Fibroblast of pulmonary artery (primary cell): ENCODE measurements at places on chromosomes 7 and 10.

DNA sequence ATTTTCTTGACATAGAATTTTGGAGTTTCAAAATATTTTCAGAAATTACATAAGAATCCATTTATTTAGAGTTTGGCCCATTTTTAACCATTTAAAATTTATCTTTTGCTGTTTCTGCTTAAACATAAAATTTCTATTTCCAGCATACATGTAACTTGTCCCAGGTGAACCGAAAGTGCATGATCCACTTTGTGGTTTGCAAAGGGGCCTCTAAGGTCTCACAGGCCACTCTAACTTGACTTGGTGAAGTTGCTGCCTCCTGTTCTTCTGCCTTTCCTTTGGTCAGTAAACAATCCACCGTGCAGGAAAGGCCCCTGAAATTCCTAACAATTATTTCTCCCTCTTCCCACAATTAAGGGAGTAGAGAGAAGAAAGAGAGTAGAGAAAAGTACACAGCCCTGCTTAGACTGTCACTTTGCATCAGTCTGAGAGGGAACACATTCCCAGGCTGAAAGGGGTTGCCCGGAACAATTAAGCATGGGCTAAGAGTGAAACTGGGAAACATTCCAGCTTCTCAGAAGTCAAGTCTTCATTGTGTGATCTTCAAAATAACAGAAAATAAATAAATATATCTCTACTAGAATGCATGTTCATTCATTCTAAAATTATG, 79.5 kb upstream of the SEMA3A start:
- DNase-seq: peak; percentile 17

DNA sequence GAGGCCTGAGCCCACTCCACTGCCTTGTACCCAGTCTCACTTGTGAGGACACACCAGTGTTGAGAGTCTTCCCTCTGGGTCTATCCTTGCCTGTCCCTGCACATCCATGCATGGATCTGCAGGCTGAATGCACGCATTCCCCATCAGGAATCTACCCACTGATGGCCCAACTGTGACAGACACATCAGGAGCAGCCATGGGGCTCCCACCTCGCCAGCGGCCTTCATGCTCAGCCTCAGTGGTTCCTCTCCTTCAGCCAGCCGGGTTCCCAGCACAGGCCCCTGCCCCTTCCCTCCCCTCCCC, 21.3 kb downstream of the ANTXRL start:
- DNase-seq: no peak

- DNase-seq: no peak
Measured at GRCh38 chr7:69190025-69190424, 408.2 kb upstream of the AUTS2 start.

DNA sequence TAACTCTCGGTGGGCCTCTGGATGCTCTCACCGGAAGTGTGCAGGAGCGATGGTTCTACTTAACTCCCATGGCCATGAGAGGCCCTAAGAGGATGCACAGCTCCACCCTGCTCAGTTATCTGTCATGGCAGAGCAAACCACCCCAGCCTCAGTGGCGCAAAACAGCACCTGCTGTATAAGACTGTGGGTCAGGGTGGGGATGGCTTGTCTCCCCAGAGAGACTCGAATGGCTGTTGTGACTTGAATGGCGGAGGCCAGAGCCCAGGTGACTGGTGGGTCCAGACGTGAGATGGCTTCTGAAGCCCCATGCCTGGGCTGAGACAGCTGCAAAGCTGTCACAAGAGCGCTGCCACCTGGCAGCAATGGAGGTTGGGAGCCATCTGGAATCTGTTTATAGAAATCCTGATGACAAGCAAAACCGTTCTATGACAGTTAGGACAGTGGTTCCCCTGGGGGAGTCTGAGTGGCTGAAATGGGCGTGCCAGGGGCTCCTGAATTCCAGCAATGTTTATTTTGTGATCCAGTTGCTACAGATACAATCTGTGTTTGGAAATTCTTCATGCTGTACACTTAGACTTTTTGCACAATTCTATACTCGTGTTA, 490.5 kb downstream of the TCERG1L start:
- no peak for DNase-seq

DNA sequence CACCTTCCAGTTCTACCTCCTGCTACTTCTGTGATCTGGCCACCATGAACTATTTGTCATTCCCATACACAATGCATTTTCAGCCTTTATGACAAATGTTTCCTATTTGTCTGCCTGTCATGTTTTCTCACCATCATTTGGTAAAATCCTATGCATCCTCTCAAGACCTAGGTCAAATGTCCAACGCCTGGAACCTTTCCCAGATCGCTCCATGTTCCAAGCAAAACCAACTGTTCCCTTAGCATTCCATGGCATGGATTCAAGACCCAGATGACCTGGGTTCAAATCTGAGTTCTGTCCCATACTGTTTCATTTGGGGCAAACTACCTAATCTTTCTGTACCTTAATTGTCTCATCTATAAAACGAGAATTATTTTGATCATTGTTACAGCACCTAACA, 98.9 kb downstream of the USP6NL start:
- DNase-seq: no peak

GRCh38 chr7:49563693-49564378, 209.6 kb upstream of the VWC2 start:
- no peak for DNase-seq

- DNase-seq: no peak
Measured at GRCh38 chr10:85175635-85176034, 847.2 kb downstream of the CCSER2 start.

- peak; percentile 65 for DNase-seq
Measured at GRCh38 chr10:62817121-62817765, 1.1 kb upstream of the EGR2 start.

DNA sequence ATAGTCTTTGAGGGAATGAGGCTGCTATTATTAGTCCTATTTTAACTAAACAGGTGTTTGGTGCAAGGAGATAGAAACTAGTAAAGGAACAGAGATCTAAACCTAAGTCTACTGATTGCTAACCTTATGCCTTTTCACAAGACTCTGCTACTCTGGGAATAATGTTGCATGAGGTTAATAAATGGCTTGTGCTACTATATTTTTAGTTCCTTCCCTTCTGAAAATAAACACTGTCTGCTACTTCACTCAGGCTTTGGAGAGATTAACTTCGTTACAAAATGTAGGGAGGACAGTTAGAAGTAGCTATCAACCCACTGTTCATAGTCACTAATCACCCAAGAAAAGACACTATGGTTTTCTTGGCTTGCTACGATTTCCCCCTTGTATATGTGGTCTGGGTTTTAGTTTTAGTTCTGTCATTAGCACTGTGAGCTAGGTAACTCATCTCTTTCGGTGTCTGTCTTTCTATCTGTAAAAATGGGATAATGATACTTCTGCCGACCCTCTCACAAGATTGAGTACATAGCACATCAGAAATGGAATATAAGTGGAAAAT, 296.2 kb downstream of the LRRTM3 start:
- no peak for DNase-seq

DNA sequence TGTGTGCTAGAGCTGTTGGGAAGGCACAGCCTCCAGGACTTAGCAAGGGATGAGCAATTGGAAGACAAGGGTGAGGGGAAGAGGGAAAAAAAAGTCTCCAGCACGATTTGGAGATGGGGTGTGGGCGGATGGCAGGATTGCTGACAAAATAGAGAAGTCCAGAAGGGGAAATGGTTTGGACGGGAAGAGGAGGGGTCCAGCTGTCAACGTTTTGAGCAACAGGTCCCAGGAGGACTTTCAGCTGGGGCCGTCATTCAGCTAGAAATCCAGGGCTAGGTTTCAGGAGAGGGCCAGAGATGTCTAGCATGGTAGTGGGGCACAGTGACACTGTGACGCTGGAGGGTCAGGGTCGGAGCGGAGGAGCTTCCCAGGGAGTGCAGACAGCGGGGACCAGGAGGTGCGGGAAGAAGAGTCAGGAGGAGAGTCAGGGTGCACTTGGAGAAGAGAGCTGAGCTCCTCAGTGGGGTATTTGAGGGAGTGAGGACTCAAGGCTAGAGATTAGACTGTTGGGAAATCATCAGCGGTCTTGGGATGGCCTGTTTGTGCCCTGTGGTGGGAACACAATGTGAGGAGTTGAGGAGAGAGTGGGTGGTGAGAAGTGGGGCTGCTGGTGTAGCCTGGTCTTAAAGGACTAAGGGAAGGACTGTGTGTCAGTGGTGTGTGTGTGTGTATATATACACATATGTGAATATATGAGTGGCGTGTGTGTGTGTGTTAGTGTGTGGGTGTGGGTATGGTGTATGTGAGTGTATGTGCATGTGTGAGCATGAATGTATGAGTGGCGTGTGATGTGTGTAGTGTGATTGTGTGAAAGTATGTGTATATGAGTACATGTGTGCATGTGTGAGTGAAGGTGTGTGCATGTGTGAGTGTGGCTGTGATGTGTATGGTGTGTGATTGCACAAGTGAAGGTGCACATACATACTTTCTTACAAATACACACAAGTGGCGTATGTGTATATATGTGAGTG, 3.8 kb downstream of the ZYX start:
- peak; percentile 65 for DNase-seq

DNA sequence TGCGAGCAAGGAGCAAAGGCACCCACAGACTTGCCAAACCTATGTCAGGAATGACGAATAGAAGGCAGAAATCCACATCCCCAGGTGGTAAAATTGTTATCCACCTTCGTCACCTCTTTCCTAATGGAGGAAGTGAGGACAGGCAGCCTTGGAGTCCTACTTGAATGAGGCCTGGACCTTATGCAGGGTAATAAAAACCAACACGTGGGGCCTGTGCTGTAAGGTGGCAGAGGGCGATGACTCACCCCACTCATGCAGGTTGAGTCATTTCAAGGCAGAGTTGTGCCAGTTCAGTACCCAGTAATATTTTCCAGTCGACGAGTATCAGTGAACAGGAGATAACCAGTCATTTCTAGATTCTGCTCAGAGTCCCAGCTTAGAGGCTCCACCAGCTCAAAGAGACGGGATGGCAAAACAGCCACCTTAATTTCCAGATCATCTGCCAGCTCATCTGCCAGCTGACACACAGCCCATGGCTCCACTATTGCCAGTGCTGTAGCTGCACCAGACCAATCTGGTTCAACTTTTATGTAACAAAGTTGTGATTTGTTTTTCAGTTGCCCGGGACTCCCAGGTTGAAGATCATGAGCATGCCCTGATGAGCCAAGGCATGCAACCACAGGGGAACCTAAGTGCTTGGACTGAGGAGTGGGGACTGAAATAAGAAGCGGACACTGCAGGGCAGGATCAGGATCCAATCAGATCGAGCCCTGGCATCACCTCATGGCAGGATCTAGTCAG, 176.2 kb upstream of the ITGB1 start:
- DNase-seq: peak; percentile 79

DNA sequence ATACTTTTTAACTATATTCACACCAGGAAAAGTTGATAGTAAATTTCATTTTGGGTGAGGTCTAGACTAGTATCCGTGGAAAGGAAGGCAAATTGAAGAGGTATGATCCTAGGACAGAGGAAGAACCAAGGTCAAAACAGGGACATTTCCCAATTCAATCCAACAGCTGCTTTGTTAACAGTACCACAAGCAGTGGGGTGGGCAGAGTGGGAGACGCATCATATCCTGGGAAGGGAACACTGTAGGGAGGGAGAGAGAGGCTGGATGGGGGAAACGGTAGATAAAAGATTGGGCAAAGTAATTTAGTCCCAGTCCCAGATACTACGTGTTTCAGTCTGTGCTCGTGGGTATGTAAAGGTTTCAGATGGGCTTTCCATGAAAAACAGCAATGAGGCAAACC, 9.2 kb upstream of the FAS start:
- DNase-seq: no peak

- DNase-seq: no peak
Measured at GRCh38 chr7:68321776-68322496, 1276.3 kb upstream of the AUTS2 start.

DNA sequence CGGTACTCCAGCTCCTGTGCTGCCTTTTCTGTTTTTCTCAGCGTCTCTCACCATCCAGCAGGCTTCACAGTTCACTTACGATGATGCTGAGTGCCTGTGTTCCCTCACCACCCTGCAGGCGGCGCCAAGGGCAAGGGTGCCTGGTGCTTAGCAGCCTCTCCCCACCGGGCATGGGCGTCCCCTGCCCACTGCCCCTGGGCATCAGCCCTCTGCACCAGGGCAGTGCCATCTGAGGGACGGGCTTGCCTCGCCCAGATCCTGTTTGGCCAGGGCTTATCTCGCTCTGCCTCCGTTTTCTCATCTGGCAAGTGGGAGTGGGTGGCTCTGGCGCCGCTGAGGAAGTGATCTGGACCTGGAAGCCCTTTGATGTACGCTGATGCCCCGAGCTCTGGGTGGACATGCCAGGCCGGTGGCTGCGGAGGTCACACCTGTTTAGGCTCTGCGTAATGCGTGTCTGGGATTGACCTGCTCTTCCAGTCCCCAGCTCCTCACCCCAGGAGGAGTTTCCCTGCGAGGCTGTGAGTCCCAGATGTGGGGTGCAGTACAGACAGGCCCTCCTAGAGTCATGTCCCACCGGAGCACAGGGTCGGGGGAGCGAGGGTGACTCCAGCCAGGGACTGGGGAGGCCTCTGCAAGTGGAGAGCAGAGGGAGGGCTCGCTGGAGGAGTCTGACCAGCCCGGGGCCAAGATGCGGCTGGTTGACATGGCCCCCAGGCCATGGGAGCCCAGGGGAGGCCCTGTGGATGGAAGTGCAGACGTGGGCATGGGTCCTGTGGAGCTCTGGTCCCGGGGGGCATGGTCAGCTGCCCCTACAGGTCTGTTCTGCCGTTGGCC, 11.8 kb downstream of the TTYH3 start:
- DNase-seq: no peak

GRCh38 chr7:150735596-150736358, 1.4 kb upstream of the GIMAP5 start:
- DNase-seq: no peak

GRCh38 chr7:105191331-105191730, 177.3 kb downstream of the KMT2E start:
- DNase-seq: no peak

DNA sequence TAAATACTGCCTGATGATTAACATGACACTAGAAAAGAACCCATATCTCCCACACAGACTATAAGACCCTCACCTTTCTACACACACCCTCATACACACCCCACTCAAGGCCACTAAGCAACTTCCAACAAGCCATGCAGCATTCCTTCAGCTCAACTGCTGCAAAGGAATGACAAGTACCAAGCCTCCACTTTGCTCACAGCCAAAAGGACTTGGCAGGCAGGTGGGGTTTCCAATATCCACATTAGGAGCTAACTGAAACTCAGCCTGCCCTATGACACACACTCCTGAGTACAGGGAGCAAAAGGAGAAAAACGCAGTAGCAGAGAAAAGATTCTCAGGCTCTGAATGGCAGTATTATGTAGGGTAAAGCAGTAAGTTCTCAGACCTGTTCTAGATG, 13.4 kb downstream of the USP54 start:
- DNase-seq: peak; percentile 59

DNA sequence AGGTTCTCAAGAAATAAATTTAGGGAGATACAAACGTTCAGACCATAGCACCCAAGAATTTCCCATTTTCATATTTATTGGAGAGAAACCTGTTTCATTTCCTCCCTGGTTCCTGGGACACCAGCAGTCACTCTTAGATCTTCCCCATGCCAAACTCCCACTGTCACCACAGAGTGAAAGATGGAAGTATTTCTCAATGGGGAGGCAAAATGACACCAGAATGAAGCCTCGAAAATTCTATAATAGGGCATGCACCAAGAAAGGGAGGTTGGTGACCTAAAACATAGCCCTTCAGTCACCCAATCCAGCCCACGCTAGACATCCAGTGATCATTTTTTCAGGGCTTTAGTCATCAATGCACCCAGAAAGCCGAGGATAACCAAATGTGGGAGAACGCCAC, 148.1 kb upstream of the PLXDC2 start:
- no peak for DNase-seq
